ENCODE measurements at places on chromosomes 16 and 17. TPM values are rescaled to one million over a fixed set of nuclear protein-coding genes. Genes with fewer than 3 reads are reported as not detected.

OTOP2 gene
- total RNA-seq, result not detected

RHBDL1 gene
- 2.1 TPM for total RNA-seq

ABR gene
- total RNA-seq, result 117 TPM

DNA sequence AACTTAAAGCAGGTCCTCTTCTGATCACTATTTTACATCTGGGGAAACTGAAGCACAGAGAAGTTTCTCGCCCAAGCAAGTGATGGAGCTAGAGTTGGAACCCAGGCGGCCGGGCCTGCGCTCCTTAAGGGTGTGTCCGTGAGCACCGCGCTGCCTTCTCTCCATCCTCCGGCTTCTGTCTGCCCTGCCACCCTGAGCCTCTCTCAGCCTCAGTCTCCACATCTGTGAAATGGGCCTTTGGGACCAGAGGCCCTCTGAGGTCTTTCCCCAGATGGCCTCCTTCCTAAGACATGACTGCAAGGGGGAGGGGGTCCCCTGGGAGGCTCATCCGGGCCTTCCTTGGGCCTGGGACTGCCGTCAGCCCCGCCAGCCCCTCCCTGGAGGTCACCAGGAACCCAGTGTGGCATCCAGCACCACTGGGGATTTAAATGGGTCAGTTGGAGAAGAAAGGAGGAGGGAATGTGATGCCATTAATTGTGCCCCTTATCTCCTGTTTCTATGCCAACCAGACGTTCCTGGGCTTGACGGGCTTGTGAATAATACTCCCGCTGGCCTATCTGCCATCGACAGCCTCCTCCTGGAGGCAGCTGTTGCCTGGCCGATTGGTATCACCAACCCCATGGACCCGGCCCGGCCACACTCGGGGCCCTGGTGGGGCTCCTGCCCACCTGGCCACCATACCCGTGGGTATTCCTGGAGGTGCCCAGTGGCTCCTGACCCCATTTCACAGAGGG, 5.1 kb downstream of the ZFPM1 start:
- H3K4me1 ChIP-seq, result peaks cover 30% of the 10 kb centered on the region
- peaks cover 13% of the 10 kb centered on the region for H3K27me3 ChIP-seq
- H3K36me3 ChIP-seq, result no peaks in the 10 kb centered on the region
- H3K4me3 ChIP-seq, result no peak overlapping the region
- H3K27ac ChIP-seq, result no peak overlapping the region
- DNase-seq, result no peak

GRCh38 chr16:88467541-88467944, 14.5 kb downstream of the ZFPM1 start:
- no peak for DNase-seq
- H3K27ac ChIP-seq, result no peak overlapping the region
- no peaks in the 10 kb centered on the region for H3K36me3 ChIP-seq
- peaks cover 4% of the 10 kb centered on the region for H3K4me1 ChIP-seq

DNA sequence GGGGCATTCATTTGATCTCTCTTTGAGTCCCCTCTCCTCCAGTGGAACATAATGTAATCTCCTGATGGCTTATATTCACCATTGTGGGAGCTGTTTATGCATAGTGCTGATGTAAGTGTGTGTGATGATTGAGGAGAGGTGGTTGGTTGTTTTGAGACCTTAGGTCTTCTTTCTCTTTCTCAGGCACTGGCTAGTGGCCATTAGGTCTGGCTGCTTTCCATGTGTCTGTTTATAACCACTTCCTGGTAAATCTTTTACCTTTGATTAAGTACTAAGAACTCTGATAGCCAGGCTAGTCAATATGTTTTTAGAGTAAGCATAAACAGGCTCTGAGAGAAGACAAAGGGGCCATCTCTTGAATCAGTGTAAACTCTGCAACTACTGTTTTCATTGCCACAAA, 27.9 kb downstream of the VAT1L start:
- H3K4me1 ChIP-seq, result peaks cover 3% of the 10 kb centered on the region
- no peaks in the 10 kb centered on the region for H3K27me3 ChIP-seq
- no peak for DNase-seq
- H3K4me3 ChIP-seq, result no peak overlapping the region
- H3K36me3 ChIP-seq, result no peaks in the 10 kb centered on the region

DNA sequence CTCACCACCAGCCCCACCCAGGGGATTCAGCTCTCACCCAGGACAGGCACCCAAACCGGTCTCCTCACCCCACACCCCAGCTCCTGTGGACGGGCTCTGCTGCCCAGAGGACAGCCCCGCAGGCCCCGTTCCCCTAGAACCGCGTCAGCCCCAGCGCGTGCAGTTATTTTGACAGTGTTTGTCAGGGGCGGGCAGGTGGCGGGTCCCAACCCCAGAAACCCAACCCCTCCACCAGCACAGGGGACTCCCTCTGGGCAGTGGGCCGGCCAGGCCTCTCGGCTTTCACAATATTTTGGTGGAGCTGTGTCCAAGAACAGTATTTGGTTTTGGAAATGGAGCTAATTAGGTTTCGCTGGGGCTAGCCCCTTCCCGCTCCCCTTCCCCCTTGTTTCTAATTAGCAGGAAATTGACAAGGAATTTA, 44.8 kb downstream of the BAHCC1 start:
- no peaks in the 10 kb centered on the region for H3K36me3 ChIP-seq
- no peak overlapping the region for H3K4me3 ChIP-seq
- no peak for DNase-seq
- no peak overlapping the region for H3K27ac ChIP-seq
- no peaks in the 10 kb centered on the region for H3K27me3 ChIP-seq

Data from upper lobe of left lung (tissue), 6 donors.